ENCODE measurements at places on chromosomes 2 and 18. TPM values are rescaled to one million over a fixed set of nuclear protein-coding genes. Genes with fewer than 3 reads are reported as not detected.

Gene TUBA3E
- total RNA-seq: 0.27 TPM

Gene TMX3
- total RNA-seq: 48.6 TPM

Gene POTEJ
- 0.27 TPM for total RNA-seq

Gene MTERF4
- 67.8 TPM for total RNA-seq

Gene CCDC142
- 31.2 TPM for total RNA-seq

Gene PAIP2B
- 8.6 TPM for total RNA-seq

DNA sequence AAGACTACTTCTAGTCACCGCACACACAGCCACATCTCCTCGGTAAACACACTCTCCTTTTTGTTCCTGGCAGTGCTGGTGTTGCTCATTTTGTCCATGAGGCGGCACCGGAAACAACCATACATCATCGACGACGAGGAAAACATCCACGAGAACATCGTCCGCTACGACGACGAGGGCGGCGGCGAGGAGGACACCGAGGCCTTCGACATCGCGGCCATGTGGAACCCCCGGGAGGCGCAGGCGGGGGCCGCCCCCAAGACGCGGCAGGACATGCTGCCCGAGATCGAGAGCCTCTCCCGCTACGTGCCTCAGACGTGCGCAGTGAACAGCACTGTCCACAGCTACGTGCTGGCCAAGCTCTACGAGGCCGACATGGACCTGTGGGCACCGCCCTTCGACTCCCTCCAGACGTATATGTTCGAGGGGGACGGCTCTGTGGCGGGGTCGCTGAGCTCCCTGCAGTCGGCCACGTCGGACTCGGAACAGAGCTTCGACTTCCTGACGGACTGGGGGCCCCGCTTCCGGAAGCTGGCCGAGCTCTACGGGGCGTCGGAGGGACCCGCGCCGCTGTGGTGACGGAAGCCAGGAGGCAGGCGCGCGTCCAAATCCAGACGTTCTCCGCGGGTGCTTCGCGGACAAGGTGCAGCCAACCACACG, 221.0 kb downstream of the CDH20 start:
- DNase-seq: peak; percentile 54
- H3K36me3 ChIP-seq: no peaks in the 10 kb centered on the region
- no peaks in the 10 kb centered on the region for H3K27me3 ChIP-seq

GRCh38 chr2:100529900-100530299, 32.9 kb upstream of the PDCL3 start:
- no peak overlapping the region for H3K27ac ChIP-seq
- no peak for DNase-seq
- no peak overlapping the region for H3K4me3 ChIP-seq
- no peaks in the 10 kb centered on the region for H3K36me3 ChIP-seq
- no peaks in the 10 kb centered on the region for H3K27me3 ChIP-seq

GRCh38 chr18:43061816-43062215, 53.7 kb downstream of the RIT2 start:
- no peaks in the 10 kb centered on the region for H3K27me3 ChIP-seq
- no peak overlapping the region for H3K27ac ChIP-seq
- H3K4me3 ChIP-seq: no peak overlapping the region
- no peaks in the 10 kb centered on the region for H3K4me1 ChIP-seq
- no peak for DNase-seq
- H3K36me3 ChIP-seq: no peaks in the 10 kb centered on the region

DNA sequence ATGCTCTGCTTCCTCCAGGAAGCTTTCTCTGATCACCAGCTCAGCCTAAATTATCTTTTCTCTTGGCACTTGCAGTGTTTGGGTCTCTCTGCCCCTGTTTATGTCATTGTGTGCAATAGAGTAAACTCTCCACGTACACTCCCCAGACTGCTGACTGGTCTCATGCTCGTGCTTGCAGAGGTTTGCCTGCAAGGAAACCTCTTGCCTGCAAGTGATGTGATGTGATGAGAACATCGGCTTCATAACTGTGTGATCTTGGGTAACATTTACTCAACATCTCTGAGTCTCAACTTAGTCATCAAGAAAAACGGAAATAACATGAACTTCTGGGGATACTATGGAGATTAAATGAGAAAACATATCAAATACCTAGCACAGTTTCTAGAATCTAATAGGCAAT, 92.3 kb downstream of the BIN1 start:
- no peak overlapping the region for H3K4me3 ChIP-seq
- H3K27me3 ChIP-seq: no peaks in the 10 kb centered on the region
- DNase-seq: no peak
- H3K27ac ChIP-seq: no peak overlapping the region

DNA sequence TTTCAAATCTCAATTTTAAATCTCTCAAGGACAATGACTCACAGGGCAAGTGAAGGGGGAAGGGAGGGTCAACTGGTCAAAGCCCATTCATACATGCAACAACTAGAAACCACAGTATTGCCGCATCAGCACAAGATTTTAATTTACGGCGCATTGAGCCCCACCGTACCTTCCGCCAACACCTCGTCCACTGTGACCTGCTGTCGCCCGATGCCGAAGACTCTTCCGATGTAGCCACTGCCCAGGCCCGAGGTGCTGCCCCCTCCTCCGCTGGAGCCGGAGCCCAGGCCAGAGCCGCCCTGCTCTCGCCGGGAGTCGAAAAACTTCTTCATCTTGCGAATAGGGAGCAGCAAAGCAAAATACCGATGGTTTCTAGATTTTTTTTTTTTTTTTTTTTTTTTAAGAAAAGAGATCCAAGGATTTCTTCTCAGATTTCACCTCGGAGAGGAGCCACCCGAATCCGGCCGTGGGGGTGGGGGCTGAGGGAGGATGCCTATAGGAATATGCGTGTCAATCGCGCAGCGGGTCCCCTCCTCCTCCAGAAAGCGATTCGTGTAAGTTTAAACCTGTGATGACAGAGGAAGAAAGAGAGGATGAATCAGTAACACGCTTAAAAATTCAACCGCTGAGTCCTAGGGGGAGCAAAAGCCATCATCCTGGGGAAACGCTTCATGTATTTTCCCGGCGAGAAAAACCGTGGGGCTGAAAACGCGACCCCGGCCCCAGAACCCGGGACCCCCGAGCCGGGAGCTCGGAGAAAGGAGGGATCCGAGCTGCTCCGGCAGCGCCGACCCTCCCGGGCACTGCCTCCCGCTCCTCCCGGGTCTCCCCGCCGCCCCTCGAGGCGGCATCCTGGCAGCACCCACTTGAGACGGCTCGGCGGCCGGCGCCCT, 584 bp downstream of the AAK1 start:
- H3K27me3 ChIP-seq: no peaks in the 10 kb centered on the region
- H3K27ac ChIP-seq: peak overlapping the region; percentile 99
- H3K4me1 ChIP-seq: peaks cover 28% of the 10 kb centered on the region
- H3K36me3 ChIP-seq: no peaks in the 10 kb centered on the region
- peak overlapping the region; percentile 57 for H3K4me3 ChIP-seq
- peak; percentile 62 for DNase-seq

- H3K4me3 ChIP-seq: no peak overlapping the region
- no peaks in the 10 kb centered on the region for H3K36me3 ChIP-seq
- no peaks in the 10 kb centered on the region for H3K4me1 ChIP-seq
- H3K27me3 ChIP-seq: no peaks in the 10 kb centered on the region
- H3K27ac ChIP-seq: no peak overlapping the region
- DNase-seq: no peak
These were observed 843.2 kb downstream of the LRRTM4 start for GRCh38 chr2:76679025-76679396.

DNA sequence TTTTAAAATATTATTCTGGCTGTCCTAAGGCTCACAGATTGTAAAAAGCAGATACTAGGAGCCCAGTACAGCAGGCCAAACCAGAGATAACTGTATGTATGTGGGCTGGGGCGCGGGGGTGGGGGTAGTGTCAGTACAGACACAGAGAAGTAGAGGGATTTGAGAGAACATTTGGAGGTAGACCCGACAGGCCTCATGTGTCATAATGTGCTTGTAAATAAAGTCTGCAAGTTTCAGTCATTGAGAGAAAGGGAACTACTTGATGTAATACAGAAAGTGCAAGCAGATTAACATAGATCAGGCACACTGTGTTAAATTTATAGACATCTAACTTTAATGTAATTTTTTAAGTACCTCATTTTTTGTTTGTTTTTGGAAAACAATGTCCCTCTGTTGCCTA, 7.4 kb upstream of the POLI start:
- H3K36me3 ChIP-seq: no peaks in the 10 kb centered on the region
- no peak for DNase-seq
- no peaks in the 10 kb centered on the region for H3K27me3 ChIP-seq
- no peak overlapping the region for H3K4me3 ChIP-seq
- peaks cover 15% of the 10 kb centered on the region for H3K4me1 ChIP-seq

- no peaks in the 10 kb centered on the region for H3K4me1 ChIP-seq
- DNase-seq: no peak
- no peak overlapping the region for H3K4me3 ChIP-seq
- H3K27me3 ChIP-seq: no peaks in the 10 kb centered on the region
- H3K36me3 ChIP-seq: no peaks in the 10 kb centered on the region
- no peak overlapping the region for H3K27ac ChIP-seq
These were observed 224.0 kb downstream of the AFF3 start for GRCh38 chr2:99918389-99918788.

- peaks cover 10% of the 10 kb centered on the region for H3K4me1 ChIP-seq
- H3K4me3 ChIP-seq: no peak overlapping the region
- no peak for DNase-seq
- no peaks in the 10 kb centered on the region for H3K27me3 ChIP-seq
- H3K27ac ChIP-seq: no peak overlapping the region
These were observed 113.7 kb upstream of the SPRED2 start for GRCh38 chr2:65545837-65546805.

DNA sequence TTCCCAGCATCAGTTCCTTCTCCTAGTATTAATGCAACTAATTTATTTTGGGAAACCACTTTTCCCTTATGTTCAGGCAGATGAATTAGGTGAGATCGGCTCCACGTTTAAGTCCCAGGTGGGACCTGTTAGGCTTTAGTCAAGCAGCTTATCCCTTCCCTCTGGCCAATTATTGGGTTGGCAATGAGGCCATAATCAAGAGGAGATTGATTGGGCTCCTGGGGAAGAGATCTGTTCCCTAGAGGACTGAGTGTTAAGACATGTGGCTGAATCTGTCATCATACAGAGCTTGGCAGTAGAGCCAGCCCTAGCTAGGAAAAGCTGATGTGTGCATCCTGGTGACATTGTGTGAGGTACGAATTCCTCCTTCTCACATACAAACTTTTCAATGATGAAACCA, 104.4 kb downstream of the PTH2R start:
- DNase-seq: no peak
- no peaks in the 10 kb centered on the region for H3K27me3 ChIP-seq

GRCh38 chr2:160140471-160140870, 59.6 kb downstream of the ITGB6 start:
- H3K4me3 ChIP-seq: no peak overlapping the region
- peaks cover 3% of the 10 kb centered on the region for H3K4me1 ChIP-seq
- DNase-seq: no peak
- no peaks in the 10 kb centered on the region for H3K36me3 ChIP-seq

- H3K27me3 ChIP-seq: no peaks in the 10 kb centered on the region
- H3K27ac ChIP-seq: no peak overlapping the region
These were observed 361.5 kb downstream of the LPIN1 start for GRCh38 chr2:12107939-12108338.

DNA sequence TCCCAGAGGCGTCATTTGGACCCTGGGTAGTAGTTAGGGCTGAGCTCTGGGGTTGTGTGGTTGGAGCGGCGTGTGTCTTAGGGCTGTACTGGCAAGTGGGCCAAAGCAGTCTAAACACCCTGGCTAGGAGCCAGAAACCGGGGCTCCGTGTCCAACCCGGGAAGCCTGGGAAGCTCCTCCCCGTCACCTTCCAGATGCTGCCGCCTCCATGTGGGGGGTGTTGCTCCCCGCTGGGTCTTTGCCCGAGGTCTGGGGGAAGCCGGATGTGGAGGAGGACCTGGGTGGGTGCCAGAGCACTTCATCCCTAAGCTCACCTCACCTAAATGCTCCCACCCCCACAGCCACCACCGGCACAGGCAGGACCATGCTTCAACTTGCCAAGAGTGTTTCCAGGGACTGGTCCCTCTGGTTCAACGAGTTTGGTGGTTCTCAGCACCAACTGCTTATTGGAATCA, 25.4 kb downstream of the TET3 start:
- peak; percentile 100 for DNase-seq
- H3K27me3 ChIP-seq: no peaks in the 10 kb centered on the region
- peaks cover 12% of the 10 kb centered on the region for H3K4me1 ChIP-seq
- peak overlapping the region; percentile 26 for H3K27ac ChIP-seq
